ENCODE measurements at places on chromosomes 3 and 15.

GRCh38 chr15:64693134-64693533 lies 82.3 kb downstream of the RBPMS2 start:
- no peak for DNase-seq

DNA sequence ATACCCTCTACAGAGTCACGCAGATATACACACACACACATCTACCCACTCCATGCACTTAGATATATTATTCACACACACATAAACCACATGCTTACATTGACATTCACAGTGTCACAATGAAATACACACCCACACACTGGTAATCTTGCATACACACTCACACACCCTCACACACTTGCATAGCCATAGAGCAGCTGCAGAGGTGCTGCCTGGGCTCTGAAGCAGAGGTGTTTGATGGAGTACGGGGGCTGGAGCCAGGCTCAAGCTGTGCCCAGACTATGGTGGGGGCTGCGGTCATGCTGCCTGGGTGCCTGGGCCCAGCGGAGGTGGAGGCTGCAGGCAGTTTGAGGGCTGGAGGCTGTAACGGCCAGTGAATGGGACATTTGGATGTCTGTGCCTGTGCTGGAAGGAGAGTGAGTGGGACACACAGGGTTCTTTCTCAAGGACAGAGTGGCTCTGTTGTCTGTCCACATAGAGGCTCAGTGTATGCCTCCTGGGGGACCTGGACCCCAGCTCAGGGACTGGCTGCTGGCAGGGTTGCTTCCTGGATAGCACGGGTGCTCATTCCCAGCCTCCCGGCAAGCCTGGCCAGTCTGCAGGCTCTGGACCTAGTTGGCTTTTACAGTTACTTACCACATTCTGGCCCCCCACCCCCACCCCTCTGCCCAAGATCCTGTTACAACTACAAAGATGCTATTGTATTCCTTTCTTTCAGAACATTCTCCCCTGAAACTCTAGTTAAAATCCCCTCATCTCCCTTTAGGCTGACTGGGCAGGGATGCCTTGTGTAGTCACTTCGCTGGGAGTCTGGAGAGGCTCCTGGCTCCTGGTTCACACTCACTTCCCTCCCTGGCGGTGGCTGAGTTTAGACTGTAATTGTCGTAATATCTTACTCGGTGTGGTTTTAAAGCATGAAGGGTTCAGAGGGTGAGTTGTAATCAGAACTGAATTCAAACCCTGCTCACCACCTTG lies 12.5 kb downstream of the GASK1A start:
- DNase-seq, result no peak

DNA sequence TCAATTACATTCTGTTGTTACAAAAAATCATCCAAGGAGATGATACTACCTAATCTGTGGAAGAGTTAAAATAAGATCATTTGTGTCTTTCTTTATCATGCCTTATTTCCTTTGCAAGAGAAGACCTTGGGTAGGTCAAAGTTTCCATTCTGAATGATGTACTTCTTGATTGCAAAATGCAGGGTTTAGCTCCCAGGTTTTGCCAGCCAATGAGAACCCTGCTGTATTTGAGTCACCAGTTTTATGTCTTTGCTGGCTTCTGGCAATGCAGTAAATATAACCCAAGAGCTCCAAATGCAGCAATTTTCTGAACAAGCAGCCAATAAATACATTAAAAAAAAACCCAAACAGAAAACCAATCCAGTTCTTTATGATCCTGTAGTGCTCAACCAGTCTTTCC lies 204.9 kb downstream of the CADPS start:
- DNase-seq, result no peak

DNA sequence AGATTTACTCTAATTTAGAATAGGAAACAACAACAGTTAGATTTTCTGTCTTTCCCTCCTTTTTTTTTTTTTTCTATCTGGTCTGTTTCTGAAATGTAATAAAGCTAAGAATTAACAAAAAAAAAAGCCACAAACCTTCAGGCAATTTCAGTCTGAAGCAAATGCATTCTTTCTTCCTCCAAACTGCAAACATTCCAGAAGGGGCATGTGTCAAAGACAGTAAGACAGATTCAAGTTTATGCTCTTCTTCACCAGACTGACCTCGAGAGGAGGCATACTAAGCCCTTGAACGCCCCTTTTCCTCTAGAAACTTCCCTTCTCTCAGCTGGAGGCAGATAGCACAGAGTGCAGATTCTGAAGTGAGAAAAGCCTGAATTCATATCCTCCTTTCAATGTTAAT lies 654.6 kb upstream of the LMCD1 start:
- no peak for DNase-seq

DNA sequence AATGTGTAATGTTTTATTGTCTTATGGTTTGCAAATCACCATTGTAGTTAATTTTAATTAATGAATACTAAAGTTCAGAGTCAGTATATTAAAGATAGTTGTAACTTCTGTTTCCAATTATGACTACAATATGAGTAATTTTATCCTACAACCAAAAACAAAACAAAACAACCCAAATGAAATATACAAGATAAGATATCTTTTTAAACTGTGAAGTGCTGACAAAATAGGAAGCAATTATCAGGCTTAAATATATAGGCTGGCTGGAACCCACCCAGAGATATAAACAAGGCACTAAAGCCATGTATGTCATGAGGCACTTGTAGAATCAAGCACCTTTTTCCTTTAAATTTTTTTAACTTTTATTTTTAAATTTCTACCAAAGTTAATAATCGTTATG lies 108.6 kb upstream of the LRRFIP2 start:
- DNase-seq, result no peak

GRCh38 chr3:9124730-9125129 lies 124.7 kb downstream of the SRGAP3 start:
- DNase-seq, result no peak

- no peak for DNase-seq
These were observed 177.2 kb upstream of the THBS1 start for GRCh38 chr15:39403640-39404117.

DNA sequence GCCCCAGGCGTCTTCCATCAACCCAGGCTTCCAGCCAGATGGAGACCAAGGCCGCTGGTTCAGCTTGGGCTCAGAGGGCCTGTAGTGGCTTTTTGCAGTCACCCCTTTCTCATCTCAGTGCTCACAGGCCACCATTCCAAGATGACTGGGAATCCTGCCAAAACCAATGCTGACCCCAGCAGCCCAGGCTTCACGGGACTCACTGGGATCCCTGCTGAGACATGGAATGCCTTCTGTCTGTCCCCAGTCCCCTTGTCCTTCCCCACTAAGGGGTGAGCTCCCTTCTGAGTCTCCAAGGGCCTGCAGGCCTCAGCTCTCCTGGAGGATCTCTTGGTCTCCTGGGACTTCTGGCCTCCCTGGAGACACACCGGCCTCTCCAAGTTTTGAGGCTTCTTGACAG lies 77.4 kb upstream of the SEC13 start:
- DNase-seq, result no peak

- DNase-seq, result peak; percentile 43
These were observed 33.3 kb upstream of the VPS33B start for GRCh38 chr15:91055548-91056331.

DNA sequence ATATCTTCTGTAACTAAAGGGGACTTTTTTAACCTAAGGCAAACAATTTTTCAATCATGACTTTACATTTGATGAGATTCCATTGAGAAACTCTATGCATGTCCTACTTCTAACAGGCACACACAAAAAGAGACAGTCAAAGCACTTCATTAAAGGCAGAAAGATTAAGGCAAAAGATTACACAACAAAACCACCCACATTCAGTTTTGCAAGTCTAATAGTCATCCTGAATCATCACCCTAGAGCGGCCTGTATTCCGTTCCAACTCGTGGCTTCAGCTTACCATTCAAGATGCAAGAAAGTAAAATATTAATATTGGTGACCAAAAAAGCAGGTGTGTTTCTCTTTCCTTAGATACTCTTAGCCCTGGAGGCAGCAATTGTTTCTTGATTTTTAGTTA lies 205.9 kb downstream of the P3H2 start:
- no peak for DNase-seq
